Uterus (tissue), 4 donors: ENCODE measurements at places on chromosomes 6 and 20.
A peak's percentile ranks its signal among the peaks of the same experiment; 100 is the strongest.

GRCh38 chr6:84596488-84596887, 167.9 kb downstream of the TBX18 start:
- H3K4me1 ChIP-seq = no peaks in the 10 kb centered on the region
- no peak overlapping the region for H3K4me3 ChIP-seq
- H3K36me3 ChIP-seq = no peaks in the 10 kb centered on the region
- no peak overlapping the region for H3K27ac ChIP-seq
- DNase-seq = no peak
- no peaks in the 10 kb centered on the region for H3K27me3 ChIP-seq

GRCh38 chr20:40686893-40687292, 2.1 kb downstream of the MAFB start:
- no peaks in the 10 kb centered on the region for H3K4me1 ChIP-seq
- H3K36me3 ChIP-seq = no peaks in the 10 kb centered on the region
- peaks cover 13% of the 10 kb centered on the region for H3K27me3 ChIP-seq
- peak overlapping the region; percentile 53 for H3K4me3 ChIP-seq
- no peak for DNase-seq

- no peak overlapping the region for H3K27ac ChIP-seq
- DNase-seq = no peak
- H3K4me3 ChIP-seq = no peak overlapping the region
- H3K36me3 ChIP-seq = no peaks in the 10 kb centered on the region
- H3K27me3 ChIP-seq = no peaks in the 10 kb centered on the region
Measured at GRCh38 chr6:67175101-67175500, 1460.0 kb upstream of the ADGRB3 start.

- no peak overlapping the region for H3K27ac ChIP-seq
- no peak for DNase-seq
- no peaks in the 10 kb centered on the region for H3K27me3 ChIP-seq
- no peaks in the 10 kb centered on the region for H3K36me3 ChIP-seq
Measured at GRCh38 chr20:19056909-19057308, 155.5 kb upstream of the SLC24A3 start.

- H3K27ac ChIP-seq = no peak overlapping the region
- H3K27me3 ChIP-seq = no peaks in the 10 kb centered on the region
- H3K4me1 ChIP-seq = peaks cover 11% of the 10 kb centered on the region
- DNase-seq = no peak
- no peak overlapping the region for H3K4me3 ChIP-seq
Measured at GRCh38 chr6:157246771-157247484, 76.4 kb downstream of the TMEM242 start.

DNA sequence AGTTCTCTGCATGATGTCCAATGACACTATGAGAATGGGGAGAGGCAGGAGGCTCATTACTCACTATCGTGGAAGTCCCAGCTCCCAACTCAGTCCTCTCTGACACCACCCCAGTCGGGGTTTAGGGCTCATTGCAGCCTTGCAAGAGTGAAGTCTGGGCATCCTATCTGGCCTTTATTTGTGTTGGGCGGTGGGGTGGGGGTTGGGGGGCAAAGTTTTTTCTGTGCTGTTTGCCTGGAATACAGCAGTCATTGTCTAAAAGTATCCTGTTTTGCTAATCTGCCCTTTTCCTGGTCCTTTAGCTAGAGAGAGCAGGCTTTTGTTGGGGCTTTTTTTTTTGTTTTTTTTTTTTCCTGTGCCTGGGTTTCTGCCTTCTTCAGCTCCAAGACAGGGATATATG, 174.2 kb downstream of the MYLK4 start:
- H3K27ac ChIP-seq = no peak overlapping the region
- H3K36me3 ChIP-seq = no peaks in the 10 kb centered on the region
- no peak for DNase-seq
- no peaks in the 10 kb centered on the region for H3K4me1 ChIP-seq
- H3K27me3 ChIP-seq = no peaks in the 10 kb centered on the region
- H3K4me3 ChIP-seq = no peak overlapping the region

GRCh38 chr20:39038495-39038894, 76.4 kb downstream of the DHX35 start:
- H3K4me3 ChIP-seq = no peak overlapping the region
- no peaks in the 10 kb centered on the region for H3K4me1 ChIP-seq
- no peak overlapping the region for H3K27ac ChIP-seq
- DNase-seq = no peak
- H3K27me3 ChIP-seq = no peaks in the 10 kb centered on the region

- peaks cover under 1% of the 10 kb centered on the region for H3K4me1 ChIP-seq
- no peak for DNase-seq
- no peak overlapping the region for H3K27ac ChIP-seq
- H3K4me3 ChIP-seq = no peak overlapping the region
- no peaks in the 10 kb centered on the region for H3K36me3 ChIP-seq
Measured at GRCh38 chr6:322259-322930, 30.1 kb downstream of the DUSP22 start.

GRCh38 chr6:163841326-163841725, 426.8 kb downstream of the QKI start:
- no peak overlapping the region for H3K27ac ChIP-seq
- no peak overlapping the region for H3K4me3 ChIP-seq
- H3K4me1 ChIP-seq = no peaks in the 10 kb centered on the region
- H3K27me3 ChIP-seq = no peaks in the 10 kb centered on the region
- DNase-seq = no peak
